Astrocyte (in vitro differentiated cells and primary cell): ENCODE measurements at places on chromosomes 6 and 20. TPM values are rescaled to one million over a fixed set of nuclear protein-coding genes. Genes with fewer than 3 reads are reported as not detected.

Gene CRISP2
- total RNA-seq = not detected in 2 replicates

Gene SLC12A5
- total RNA-seq = 14.6 and 15.2 TPM in 2 replicates

Gene FNDC11
- 0.19 and 0.20 TPM in 2 replicates for total RNA-seq

Gene C20orf141
- not detected in 2 replicates for total RNA-seq

Gene SH3BGRL2
- 14.1 and 15.9 TPM in 2 replicates for total RNA-seq

Gene KIAA0408
- total RNA-seq = 17.5 and 19.6 TPM in 2 replicates

Gene RING1
- total RNA-seq = 30.8 and 31.1 TPM in 2 replicates

Gene ZBTB12
- total RNA-seq = 3.7 and 4.6 TPM in 2 replicates
